Stimulated activated CD8-positive, alpha-beta memory T cell treated with anti-CD3 and anti-CD28 coated beads, Interleukin-2, amount 100 ng/mL, for 48 hours (primary cell): ENCODE measurements at places on chromosomes 4 and X.

DNA sequence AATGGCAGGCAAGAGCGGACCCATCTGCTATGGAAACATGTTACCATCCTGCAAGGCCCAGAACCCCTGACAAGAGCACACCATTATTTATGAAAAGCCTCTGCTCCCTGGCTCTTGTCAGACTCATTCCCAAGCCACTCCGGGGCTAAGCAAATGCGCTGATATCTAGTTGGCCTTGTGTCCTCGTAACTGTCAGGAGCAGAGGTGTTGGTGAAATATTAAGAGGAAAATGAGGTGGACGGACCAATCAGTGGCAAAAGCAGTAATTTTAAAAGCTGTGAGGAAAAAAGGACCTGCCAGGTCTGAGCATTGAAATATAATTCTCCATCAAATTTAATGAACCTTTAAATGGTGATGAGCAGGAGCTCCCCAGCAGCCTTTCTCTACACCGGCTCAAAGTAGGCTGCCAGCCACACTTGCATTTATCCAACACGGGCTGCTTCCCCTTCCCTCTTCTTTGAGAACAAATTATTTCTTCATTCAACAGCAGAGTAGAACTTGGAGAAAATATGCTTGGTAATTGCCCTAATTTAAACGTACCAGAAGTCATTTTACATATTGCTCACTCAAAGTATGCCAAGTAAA is 214.3 kb downstream of the RASL11B start:
- DNase-seq, result no peak

DNA sequence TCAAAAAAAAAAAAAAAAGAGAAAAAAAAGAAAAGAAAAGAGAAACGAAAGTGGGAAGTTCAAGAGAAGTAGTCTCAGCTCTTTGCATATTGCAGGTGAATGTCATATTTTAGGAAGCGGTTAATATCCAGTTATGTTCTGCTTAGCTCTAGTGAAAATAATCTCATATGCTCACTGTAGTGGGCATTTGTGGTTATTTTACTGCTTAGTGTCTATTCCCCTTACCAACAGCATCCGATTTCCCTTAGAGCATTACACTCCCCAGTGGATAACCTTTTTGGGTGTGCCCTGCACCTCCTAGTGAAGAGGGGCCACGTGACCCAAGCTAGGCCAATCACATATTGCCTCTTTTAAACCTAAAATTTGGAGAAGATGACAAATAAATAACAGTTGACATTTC is 111.2 kb upstream of the ZNF827 start:
- DNase-seq, result no peak

DNA sequence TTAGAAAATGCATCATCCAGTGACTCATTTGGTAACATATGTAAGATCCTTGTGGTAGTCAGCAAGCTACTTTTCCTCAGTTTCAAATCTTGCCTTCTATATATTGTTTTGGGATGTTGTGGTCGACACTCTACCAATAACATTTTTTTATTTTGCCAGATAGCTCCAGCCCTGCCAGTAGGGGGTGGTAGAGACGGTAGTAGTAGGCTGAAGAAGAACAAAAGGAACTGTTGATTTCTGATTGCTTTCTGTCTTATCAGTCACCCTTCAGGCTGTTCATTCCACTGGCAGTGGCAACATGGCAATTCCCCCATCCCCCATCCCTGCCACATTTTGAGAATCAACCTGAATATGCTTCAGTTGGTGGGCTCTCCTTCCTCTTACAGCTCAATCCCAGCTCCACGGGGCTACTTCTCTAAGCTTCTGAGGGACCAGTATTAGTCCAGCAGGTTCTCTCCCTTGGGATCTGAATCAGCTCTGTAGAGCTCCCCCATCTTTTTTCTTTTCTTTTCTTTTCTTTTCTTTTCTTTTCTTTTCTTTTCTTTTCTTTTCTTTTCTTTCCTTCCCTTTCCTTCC is 171.5 kb upstream of the VEGFC start:
- DNase-seq, result no peak

DNA sequence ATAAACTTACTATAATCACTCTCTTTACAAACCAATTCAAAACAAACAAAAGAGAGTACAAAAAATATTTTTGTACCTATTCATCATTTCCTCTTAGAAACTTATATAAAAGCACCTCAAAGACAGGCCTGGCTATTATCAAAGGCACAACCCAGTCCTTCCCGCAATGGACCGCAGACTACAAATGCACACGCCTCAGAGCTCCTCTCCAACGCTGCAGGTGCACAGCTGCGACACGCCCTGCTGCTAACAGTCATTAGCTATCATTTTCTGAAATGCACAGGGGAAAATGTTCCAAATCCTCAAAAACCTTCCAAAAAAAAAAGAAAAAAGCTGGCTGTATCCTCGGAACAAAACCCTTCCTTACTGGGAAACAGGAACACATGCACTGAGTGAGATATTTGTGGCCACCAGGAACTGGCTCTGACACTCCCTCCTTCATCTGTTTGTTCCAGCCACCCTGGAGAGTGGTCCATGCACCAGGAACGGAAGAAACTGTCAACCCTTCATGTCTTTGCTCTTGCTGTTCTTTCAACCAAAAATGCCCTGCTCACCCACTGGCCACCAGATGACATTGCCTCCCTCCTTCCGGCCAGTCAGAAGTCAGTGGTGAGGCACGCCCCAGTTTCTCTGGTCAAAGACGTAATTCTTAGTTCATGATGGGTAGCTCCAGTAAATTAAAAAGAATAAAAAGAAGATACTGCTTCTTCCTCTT is 16.7 kb downstream of the IRF2 start:
- no peak for DNase-seq

- no peak for DNase-seq
These were observed 26.8 kb downstream of the TRMT2B start for GRCh38 chrX:101025126-101025525.

DNA sequence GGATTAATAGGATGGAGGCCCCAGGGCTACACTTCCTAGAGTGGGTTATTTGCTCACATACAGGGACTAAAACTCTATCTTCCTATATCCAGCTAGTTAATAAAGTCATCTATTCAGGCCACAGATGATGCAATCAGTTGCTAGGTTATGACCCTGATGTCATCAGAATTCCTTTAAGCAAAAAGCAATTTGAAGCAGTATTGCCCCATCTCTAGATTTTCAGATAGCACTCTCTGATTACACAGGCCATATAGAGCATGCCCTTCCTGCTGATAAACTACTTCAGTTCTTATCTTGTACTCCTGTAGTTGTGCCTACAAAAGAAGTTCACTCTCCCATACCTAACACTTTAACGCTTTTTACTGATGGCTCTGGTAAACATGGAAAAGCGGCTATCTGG is 84.8 kb downstream of the TMEM144 start:
- no peak for DNase-seq

- DNase-seq, result no peak
These were observed 490.2 kb upstream of the BOD1L1 start for GRCh38 chr4:14117575-14118238.

DNA sequence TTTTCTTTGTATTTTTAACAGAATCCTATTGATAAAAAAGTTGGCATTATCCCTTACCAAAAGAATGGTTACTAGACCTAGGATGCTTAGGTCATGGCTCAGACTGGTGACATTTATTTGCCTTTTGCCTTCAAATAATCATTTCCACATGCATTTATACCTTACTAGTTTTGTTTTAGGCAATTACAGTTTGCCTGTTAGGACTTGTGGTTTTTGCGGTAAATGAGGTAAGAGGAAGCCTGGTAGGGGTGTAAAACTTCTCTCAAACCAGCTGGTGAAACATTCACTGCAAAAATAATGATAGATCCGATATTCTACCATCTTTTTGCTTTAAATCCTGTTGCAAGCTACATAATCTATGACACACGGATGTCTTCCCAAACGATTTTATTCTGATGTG is 12.1 kb downstream of the LAMP2 start:
- DNase-seq, result no peak

DNA sequence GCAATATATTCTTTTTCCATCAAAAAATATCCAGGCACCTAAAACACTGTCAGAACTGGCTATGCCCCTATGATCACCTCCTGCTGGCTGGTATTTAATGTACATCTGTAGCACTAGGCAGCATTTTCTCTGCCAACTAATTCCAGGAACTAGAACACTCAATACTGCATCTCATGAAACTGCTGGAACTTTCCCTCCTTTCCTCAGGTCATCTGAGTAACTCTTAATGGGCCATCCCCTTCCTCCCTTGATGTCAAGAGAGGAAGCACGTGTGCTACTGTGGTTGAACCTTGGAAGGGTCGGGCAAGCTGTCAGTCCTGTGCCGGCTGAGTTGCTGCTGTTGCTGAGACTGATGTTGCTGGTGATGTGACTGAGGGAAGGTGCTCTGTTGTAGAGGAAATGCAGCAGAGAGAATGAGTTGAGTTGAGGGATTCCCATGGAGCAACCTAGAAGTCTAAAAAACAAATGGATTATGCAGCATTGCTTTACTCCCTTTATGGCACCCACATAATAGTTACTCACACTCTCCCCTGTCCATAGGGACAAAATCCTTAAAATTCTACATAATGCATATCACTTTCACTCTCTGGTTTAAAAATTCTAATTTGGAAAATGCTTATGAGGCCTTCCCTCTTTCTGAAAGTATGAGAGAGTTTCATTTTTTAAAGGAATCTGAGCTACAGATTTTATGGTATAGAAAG is 39.5 kb downstream of the TMEM165 start:
- peak; percentile 10 for DNase-seq

DNA sequence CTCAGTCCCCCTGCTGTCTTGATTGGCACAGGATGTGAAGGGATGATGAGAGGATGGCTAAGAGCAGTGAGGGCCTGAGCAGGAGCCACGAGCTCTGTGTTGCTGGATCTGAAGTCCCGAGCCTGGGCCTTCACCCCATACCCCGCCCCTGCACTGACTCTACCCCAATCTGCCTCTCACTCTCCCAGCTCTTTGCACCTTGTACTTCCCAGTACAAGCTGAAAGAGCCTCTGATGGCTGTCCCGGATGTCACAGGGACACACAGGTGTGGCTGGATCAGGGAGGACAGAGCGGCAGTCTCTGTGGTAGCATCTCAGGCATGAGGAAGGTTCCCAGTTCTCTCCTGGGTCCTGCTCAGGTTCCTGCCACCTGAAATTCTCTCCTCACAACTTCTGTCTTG is 103.6 kb downstream of the CHIC2 start:
- no peak for DNase-seq

- no peak for DNase-seq
These were observed 250.0 kb downstream of the ARHGAP24 start for GRCh38 chr4:85724791-85725563.

GRCh38 chrX:17563076-17563475 is 174.2 kb upstream of the SCML1 start:
- no peak for DNase-seq

DNA sequence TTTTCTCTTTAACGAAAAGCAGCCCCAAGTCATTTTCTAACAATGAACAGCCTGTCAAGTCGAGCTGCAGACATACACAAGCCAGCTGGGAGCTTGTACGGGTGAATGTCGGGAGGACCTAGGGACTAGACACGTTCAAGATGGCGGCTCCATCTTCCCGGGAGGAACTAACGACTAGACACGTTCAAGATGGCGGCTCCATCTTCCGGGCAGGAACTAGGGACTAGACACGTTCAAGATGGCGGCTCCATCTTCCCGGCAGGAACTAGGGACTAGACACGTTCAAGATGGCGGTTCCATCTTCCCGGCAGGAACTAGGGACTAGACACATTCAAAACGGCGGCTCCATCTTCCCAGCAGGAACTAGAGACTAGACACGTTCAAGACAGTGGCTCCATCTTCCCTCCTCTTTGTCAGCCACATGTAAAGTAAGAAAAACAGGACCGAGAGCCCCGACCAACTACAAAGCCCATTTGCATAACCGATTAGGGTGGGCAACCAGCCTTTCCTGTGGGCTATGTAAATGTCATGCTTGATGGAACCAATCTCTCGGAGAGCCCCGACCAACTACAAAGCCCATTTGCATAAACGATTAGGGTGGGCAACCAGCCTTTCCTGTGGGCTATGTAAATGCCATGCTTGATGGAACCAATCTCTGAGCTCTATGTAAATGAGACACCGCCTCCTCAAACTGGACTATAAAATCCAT is 175.5 kb downstream of the DHRSX start:
- no peak for DNase-seq

DNA sequence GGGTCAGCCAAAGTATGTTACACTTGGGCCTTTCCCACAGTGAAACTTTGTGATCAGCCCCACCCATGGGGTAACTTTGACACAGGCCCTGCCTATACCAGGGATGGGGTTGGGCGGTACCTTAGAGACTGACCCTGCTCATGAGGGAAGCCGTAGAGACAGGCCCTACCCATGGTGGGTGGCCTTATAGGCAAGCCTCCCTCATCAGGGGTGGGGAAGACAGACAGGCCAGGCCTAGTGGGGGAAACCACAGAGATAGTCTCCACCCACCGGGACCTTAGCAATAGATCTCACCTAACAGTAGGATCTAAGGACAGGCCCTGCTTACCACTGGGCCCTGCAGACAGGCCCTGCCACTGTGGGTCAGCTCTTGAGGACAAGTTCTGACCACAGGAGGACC is 6.8 kb downstream of the PLP2 start:
- no peak for DNase-seq
